ENCODE measurements at places on chromosomes 3 and 15.

DNA sequence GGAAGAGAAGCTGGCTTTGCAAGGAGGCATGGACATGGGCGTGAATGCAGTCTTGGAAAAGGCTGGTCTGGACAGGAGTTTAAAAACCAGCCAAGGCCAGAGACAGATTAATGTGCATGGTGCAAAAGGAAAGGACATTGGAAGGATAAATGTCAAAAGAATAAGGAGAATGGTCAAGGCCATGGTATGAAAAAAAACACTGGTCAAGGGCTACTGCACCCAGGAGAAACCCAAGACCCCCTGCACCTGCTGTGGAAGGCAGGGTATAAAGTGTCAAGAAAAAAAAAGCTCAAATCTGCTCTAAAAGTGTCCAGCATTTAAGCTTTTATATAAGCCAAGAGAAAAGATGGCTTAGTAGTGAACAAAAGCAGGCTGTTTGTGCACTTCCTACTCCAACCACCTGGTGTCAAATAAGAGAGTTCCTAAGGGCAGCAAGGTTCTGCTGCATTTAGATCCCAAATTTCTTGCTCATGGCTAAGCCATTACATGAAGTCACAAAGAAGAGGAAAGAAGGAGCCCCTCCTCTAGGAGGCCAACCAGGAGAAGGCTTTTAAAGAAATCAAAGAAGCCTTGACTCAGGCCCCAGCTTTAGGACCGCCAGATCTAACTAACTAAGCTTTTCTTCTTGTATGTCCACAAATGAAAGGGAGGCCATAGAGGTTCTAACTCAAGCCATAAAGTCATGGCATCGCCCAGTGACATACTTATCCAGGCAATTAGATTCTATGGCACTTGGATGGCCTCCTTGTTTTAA, 16.9 kb downstream of the CCR4 start:
- no peak for DNase-seq

- DNase-seq: no peak
Measured at GRCh38 chr15:78105476-78106241, 13.3 kb downstream of the SH2D7 start.

- no peak for DNase-seq
Measured at GRCh38 chr3:169633105-169633504, 30.4 kb downstream of the MECOM start.

DNA sequence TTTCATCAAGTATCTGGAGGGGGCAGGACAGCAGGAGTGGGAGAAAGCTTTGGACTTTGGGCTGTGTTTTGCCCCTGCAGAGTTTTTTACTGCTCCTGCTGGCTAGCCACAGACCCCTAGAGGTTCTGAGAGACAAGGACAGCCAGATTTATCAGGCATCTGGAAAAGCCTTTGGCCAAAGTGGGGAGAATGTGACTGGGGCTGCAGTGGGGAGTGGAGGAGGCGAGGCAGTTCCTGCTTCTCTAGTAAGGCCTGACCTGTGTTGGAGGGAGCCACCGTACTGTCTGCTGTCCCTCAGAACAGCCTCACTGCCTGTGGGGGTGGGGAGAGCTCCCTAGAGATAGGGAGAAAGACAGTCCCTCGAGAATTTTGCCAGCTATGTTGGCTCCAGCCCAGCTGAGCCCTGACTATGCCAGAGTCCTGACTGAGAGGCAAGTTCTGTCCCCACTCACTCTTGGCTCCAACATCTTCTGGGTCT, 2.2 kb downstream of the ALPK3 start:
- DNase-seq: no peak

DNA sequence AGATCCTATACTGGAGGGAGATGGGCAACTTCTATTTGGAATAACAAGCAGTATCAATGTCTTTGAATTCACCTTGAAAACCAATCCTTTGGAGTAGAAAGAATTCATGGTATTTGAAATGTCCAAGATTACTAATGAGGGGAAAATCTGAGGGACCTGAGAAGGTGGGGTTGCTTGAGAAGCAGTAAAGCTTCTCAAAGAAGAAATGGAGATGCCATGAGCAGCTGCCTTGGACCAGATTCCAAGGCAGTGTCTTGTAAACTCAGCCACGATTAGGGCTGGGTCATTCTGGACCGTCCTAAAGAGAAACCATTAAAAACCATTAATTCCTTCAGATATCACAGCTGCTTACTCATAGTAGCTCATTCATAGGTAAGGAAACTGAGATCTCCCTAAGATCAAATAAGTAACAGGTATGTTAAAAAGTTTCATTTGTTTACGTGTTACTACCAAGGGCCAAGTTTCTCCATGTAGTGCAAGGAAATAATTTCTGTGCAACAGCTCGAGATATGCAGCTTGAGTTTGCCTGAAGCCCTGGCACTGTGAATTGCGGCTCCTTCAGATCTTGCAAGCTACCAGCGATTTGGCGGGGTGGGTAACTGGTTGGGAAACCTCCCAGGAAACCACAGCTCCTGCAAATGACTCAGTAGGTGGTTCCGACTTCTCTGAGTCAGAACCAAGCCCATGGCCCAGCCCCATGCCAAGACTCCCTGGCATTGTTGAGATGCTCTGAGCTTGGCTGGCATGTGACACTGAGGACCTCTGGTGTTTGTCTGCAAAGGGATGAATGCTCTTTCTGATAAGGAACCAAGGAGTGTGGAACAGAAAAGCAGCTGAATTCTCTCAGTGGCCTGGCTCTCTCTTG, 296.8 kb downstream of the RORA start:
- peak; percentile 4 for DNase-seq

- no peak for DNase-seq
Measured at GRCh38 chr3:77456906-77457305, 417.0 kb downstream of the ROBO2 start.

GRCh38 chr3:194009892-194010533, 125.9 kb upstream of the HES1 start:
- DNase-seq: no peak

GRCh38 chr3:131421301-131421700, 39.7 kb downstream of the NUDT16 start:
- DNase-seq: no peak

- DNase-seq: no peak
Measured at GRCh38 chr3:187802928-187803259, 57.6 kb upstream of the BCL6 start.

- no peak for DNase-seq
Measured at GRCh38 chr3:101828691-101829436, 20.4 kb upstream of the NFKBIZ start.

- DNase-seq: no peak
Measured at GRCh38 chr3:119562307-119562961, 3.0 kb upstream of the CD80 start.

GRCh38 chr15:63330926-63331325, 50.7 kb downstream of the CA12 start:
- no peak for DNase-seq

GRCh38 chr3:60391292-60391691, 860.0 kb downstream of the FHIT start:
- DNase-seq: no peak

DNA sequence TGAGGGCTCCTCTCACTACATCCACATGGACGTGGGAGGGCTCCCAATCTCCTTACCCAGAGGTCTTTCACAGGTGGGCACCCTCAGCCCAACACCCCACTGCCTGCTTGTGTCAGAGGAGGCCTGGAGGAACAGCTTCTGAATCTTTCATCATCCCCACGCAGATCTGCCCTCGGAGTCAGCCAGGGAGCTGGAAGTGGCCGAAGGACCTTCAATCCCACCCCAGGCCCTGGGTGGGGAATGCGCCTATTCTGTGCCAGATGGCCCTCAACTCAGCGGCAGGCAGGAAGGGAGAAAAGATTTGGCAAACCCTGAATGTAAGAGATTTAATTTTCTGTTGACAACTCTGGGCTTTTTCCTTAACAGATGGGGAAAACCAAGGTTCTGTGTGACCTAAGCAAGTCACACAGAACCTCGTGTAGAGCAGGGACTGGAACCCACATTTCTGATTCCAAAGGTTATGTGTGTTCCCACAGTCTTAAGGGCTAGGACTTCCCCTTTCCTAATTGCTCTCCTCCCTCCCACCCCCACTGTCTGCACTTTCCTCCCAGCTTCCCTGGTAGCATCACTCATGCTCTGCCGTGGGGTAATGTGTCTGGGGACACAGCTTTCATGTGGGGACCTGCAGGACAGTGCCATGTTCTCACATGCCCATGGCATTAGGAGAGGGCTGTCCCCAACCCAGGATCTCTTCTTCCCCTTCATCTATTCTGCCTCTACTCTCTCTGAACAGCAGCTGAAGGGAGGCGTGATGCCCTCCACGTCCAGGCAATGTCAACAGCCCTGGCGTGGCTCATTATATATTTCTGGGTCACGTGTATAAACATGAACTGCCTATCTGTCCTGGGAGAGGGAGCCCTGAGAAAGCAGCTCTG, 98.1 kb downstream of the SEMA5B start:
- DNase-seq: no peak

DNA sequence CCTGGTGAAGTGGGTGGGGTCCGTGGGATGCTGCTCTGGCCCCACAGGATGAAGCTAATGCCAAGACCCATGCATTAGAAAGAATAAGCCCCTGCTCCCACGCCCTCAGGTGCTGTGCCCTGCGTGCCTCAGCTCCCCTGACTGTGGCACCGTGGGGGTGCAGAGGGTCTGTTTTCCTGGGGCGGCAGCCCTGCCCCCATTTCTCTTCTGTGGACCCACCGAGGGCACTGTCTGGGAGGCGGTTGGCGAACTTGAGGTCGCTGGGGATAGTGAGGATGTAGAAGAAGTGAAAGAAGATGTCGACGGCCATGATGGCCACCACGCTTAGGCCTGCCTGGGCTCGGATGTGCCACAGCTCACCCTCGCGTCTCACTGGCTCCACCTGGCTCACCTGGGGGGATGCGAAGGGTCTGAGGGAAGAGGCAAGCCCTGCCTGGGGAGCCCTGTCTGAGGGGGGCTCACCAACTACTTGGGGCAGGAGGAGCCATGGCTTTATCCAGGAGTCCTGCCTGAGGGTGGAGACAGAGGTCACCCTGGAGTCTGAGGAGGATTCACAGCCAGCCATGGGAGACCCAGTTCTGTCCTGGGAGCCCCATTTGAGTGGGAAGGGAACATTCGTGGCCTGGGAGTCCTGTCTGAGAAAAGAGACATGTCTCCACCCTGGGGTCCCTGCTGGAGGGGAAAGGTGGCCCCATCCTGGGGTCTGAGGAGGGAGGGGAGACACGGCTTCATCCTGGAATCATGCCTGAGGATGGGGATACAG, 5.1 kb downstream of the HHATL start:
- no peak for DNase-seq

- DNase-seq: no peak
Measured at GRCh38 chr3:149816311-149816710, 3.3 kb downstream of the RNF13 start.
